ENCODE measurements at places on chromosomes 6 and 20. TPM values are rescaled to one million over a fixed set of nuclear protein-coding genes. Genes with fewer than 3 reads are reported as not detected.

DNA sequence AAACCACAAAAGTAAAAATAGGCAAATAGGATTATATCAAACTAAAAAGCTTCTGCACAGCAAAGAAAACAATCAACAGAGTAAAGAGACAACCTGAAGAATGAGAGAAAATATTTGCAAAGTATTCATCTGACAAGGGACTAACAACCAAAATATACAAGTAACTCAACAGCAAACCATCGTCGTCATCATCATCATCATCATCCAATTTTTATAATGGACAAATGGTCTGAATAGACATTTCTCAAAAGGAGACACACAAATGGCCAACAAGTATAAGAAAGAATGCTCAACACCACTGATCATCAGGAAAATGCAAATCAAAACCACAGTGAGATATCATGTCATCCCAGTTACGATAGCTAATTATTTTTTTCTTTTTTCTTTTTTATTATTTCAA lies 62.0 kb downstream of the ANKEF1 start:
- no peak for DNase-seq

DNA sequence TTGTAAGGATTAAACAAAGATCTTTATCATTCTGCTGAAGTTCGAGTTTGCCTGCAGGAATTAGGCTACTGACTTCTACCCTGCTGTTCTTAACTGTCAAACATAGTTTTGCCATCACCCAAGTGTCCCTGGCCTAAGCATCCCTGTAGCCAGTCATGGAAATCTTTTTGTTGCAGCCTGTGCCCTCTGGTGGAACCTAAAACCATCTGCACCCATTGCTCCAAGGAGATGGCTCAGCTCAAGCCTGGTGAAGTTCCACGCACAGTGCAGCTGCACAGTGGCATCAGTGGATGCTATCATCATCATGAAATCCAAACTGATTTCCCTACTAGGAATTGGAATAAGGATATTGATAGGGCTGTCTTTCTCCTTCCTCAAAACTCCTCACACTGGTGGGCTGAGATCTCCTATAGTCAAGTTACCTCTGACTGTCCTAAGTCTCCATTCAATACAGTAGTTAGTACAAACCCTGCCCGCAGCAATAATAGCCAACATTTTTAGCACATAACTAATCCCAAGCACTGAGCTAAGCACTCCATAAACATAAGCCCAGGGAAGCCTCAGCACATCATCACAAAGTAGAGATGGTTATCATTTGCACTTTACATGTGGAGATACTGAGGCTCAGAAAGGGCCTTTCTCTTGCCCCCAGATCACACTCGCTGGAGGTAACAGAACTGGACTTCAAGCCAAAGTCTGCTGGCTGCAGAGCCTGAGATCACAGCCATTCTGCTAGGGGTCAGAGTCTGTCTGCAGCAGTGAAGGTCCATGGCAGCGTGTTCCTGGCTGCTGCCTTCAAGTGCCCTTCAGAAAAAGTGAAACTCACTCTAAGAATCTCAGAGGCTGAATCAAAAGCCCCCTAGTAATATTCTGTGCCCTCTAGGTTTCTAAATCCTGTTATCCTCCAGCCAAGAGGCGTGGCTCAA lies 77.2 kb upstream of the MC3R start:
- DNase-seq, result no peak

- no peak for DNase-seq
These were observed 53.9 kb downstream of the AFG1L start for GRCh38 chr6:108348655-108349349.

GRCh38 chr6:16248271-16248853 lies 10.0 kb downstream of the GMPR start:
- no peak for DNase-seq

DNA sequence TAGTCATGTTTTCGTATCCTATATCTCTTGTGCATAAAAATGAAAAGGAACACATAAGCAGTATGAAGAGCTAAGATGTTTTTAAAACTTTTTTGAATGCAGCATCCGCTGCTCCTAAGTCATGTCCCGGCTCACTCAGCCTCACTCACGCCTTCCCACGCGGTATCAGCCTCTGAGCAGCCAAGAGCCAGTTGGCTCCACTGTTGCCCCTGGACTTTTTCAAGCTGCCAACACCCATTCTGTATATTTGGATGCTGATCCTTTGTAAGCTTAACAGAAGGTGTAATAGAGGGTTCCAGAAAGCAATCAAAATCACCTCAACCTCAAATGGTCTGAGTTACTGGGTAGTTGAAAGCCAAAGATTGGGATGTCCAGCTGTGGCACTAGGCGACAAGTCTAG lies 139.3 kb downstream of the TTLL2 start:
- DNase-seq, result no peak

GRCh38 chr6:88422831-88423230 lies 256.7 kb upstream of the CNR1 start:
- no peak for DNase-seq

DNA sequence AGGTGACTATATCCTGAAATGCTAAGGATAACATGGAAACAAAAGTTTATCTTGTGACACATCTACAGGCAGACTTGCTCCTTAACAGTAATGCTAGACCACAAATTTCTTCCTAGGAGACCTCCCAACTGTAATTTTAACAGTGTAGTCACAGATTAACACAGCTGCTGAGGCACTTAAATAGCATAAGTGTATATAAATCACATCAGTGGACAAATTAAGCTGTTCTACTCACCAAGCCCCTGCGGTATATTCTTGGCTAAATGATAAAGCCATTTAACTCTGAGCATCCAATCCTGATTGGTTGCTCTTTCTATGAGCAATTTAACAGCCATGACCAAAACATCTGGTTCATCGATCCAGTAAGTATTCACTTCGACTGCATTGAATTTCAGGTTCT lies 73.3 kb upstream of the LYRM2 start:
- no peak for DNase-seq

GRCh38 chr6:81148751-81149150 lies 603.7 kb downstream of the TENT5A start:
- DNase-seq, result no peak

GRCh38 chr6:474453-475185 lies 83.1 kb downstream of the IRF4 start:
- no peak for DNase-seq

GRCh38 chr20:51143652-51144051 lies 120.7 kb upstream of the KCNG1 start:
- DNase-seq, result no peak

GRCh38 chr6:25583099-25583498 lies 68.9 kb upstream of the SCGN start:
- no peak for DNase-seq

- no peak for DNase-seq
These were observed 100.7 kb upstream of the SCP2D1 start for GRCh38 chr20:18712882-18713281.

DNA sequence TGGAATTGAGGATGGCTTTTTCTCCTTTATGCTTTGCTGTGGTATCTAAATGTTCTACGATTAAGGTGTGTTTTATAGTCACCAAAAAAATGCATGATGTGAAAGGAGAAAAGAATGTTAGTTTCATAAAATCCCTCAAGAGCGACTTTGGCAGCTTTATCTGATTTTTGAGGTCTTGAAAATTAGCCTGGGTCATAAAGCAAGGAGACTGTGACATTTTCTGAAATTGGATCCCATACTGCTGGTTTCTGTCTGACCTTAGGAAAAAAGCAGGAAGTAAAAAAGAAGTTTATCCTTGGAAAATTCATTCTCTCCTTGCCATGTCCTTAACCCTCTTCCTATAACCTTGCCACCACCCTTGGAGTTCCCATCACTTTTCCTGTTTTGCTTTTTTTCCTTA lies 525.3 kb downstream of the CD83 start:
- no peak for DNase-seq

DNA sequence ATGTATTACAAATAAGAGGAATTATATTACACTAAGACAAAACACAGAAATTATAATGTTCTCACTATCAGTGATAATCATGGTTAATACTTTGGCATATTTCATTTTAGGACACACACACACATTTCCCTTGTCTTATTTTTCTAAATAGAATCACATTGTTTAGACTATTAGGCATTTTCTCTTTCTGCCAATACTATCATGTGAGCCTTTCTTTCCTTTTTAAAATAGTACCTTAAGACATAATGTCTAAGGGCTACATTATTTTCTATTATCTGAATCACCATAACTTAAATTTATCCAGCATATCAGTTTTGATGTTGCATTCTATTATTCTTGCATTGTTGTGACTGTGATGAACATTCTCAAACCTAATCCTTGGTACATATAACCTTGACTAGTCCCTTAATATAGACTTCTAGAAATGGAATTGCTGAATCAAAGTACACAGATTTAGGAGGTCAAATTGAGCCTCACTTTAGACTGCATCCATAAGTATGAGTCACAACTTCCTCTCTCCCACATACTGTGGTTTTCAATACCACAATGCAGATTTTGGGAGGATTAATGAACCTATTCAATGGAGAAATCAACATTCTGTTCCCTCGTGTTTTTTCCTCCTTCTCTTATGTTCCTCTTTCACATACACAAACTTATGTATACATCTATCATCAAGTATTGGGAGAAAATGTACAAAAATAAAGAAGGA lies 212.6 kb downstream of the MOXD1 start:
- no peak for DNase-seq

GRCh38 chr6:169081248-169081647 lies 172.4 kb downstream of the THBS2 start:
- no peak for DNase-seq

GRCh38 chr6:148217921-148218320 lies 124.7 kb upstream of the SASH1 start:
- DNase-seq, result no peak

GRCh38 chr6:151257985-151258445 lies 18.2 kb downstream of the AKAP12 start:
- DNase-seq, result no peak

- no peak for DNase-seq
These were observed 259.3 kb downstream of the KIF16B start for GRCh38 chr20:16313917-16314316.

- DNase-seq, result no peak
These were observed 65.1 kb downstream of the CGA start for GRCh38 chr6:87029711-87030314.

GRCh38 chr20:58048096-58048702 lies 180.3 kb downstream of the ANKRD60 start:
- DNase-seq, result no peak

DNA sequence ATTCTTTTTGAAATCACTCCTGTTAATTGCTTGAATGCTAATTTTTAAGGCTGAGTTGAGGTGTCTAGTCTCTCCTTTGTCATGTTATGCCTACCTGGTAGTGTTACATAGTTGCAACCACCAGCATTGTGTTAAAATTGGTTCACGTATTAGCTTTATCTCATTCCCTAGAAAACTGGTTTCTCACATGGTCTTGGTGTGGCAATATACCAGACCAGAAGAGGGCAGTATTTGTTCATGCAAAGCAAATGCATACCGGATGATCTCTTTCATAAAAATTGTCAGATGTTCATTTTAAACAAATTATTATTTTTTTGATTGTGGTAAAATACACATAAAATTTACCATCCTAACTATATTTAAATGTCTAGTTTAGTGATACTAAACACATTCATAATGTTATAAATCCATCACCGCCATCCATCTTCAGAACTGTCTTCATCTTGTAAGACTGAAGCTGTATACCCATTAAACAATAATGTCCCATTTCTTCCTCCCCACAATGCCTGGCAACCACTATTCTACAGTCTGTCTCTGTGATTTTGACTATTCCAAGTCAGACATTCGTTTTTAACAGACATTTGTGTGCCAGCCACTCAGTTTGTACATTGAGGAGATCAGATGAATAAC lies 92.8 kb downstream of the ATRN start:
- DNase-seq, result no peak

SCRT2 gene
- total RNA-seq, result not detected

IL17F gene
- total RNA-seq, result not detected

KIF6 gene
- total RNA-seq, result 2.5 TPM

DYNLT1 gene
- 101 TPM for total RNA-seq

ANGPT4 gene
- 6.0 TPM for total RNA-seq

PNPLA1 gene
- total RNA-seq, result 0.27 TPM

CBLN4 gene
- 1.2 TPM for total RNA-seq

BCKDHB gene
- total RNA-seq, result 13.8 TPM

TGM3 gene
- 0.32 TPM for total RNA-seq

BTBD3 gene
- total RNA-seq, result 37.0 TPM

CLPSL1 gene
- total RNA-seq, result not detected

CDSN gene
- total RNA-seq, result not detected

POLR1H gene
- total RNA-seq, result 22.4 TPM

THBS2 gene
- total RNA-seq, result 8.8 TPM

E2F1 gene
- total RNA-seq, result 3.9 TPM

UBD gene
- total RNA-seq, result 1.9 TPM

FRK gene
- total RNA-seq, result 7.4 TPM
